ENCODE measurements at places on chromosomes 13 and 19.

DNA sequence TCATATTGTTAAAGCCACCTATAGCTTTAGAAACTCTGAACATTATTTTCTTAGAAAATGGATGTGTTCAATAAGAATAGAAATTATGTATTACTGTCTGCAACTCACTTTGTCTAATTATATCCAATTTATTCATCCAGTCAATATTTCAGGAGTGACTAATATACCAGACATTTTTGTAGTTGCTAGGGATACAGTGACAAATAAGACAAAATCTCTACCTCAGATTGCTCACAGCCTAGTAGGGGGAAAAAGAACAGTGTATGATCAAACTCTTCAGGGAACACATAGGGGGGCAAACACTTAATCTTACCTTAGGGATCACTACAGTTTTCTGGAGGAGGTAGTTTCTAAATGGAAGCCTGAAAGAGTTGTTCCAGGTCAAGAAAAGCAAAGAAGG lies 8.6 kb downstream of the BRCA2 start:
- DNase-seq = peak; percentile 29

DNA sequence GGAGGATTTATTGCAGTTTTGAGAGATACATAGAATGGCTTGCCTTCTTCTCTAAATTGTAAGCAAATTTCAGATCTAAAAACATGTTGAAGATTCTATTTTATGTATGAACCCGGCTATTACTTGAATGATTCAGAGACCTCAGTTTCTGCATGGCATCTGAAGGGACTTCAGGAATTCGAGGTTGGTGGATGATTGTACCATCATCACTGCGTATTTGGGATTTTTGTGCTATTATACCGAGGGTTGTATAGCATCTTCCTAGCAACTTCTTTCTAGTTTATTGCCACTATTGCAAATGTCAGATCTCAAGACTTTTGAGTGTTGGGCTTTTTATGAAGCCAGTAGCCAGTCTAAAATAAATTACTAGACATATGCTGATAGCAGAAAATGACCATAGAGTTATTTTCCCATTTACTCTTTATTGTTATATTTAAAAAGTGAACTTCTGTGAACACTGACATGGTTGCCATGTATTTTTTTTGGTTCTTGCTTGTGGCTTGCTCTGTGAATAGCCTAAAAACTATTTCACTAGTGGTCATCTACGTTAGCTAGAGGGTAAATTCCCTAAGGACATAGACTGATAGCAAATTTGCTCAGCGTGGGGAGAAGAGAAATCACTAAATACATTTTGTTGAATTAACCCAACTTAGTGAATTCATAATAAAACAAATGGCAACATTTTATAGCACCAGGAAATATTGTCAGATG lies 70.6 kb upstream of the KLF12 start:
- DNase-seq = no peak

DNA sequence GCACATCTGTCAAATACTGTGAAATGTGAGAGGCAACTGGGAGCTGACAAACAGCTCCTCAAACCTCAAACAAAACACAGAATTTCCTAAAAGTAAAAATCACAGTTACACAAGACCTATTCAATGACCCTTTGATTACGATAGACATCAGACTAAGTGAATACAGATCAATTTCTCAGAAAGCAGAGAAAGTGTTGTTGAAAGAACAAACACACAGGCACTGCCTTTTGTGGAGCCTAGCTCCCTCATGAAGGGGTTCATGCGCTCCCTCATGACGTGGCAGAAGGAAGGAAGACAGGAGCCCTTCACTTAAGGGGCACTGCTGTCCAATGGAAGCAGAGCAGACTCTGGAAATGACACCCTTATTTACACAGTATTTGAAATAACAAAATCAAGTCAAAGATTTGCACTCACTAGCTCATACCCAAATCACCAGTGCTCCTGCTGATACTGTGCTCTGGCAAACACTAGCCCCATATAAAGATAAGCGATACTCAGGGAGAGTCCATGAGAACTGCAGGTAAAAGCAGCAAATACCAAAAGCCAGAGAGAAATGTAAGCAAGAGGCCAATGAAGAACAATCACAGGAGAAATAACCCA lies 144.9 kb downstream of the KLF12 start:
- DNase-seq = no peak

DNA sequence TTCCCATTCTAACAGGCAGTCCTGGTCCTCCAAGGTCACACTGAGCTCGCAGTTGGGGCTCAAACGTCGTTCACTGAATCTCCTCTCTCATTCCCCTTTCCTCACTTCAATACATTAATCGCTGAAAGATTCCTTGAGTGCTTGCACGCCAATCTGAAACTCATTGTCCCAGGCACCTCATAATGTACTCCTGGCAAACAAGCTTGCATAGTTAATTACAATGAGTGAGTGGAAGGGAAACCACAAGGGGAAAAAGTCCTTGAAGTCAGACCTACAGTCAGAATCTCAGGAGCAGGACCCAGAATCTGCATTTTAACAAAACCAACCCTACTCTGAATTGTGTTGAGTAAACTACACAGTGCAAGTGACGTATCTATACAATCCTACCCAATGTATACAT lies 86.9 kb downstream of the CRYL1 start:
- no peak for DNase-seq

DNA sequence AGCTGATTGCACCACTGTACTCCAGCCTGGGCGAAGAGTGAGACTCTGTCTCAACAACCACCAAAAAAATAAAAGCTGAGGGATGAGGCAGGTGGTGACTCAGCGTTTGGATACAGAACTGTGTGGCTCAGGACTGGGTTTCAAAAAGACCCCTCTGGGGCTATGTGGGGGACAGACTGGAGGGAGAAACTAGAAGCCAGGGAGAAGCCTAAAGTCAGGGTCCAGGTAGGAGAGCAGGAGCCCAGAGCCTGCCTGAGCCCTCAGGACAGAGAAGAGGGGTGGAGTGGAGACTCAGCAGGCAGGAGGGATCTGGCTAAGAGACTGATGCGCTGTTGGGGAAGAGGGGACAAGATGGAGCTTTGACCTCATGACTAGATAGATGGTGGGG lies 1.8 kb upstream of the CD37 start:
- DNase-seq = no peak

DNA sequence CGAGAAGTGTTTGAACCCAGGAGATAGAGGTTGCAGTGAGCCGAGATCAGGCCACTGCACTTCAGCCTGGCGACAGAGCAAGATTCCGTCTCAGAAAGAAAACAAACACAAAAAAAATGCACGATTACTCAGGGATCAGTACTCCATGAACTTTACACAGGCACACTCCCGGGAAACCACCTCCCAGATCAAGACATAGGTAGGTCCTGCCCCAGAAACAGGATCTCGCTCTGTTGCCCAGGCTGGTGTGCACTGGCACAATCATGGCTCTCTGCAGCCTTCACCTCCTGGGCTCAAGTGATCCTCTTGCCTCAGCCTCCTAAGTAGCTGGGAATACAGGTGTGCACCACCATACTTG lies 11.2 kb downstream of the VASP start:
- DNase-seq = no peak

GRCh38 chr19:56367829-56368711 lies 25.3 kb downstream of the ZNF582 start:
- no peak for DNase-seq

GRCh38 chr13:77002590-77003190 lies 10.8 kb downstream of the CLN5 start:
- peak; percentile 35 for DNase-seq

- no peak for DNase-seq
Observed at GRCh38 chr19:6802336-6803035, 30.0 kb downstream of the VAV1 start.

All from ACHN (cell line).